T-cell (primary cell): ENCODE measurements at places on chromosomes 11 and 22.

DNA sequence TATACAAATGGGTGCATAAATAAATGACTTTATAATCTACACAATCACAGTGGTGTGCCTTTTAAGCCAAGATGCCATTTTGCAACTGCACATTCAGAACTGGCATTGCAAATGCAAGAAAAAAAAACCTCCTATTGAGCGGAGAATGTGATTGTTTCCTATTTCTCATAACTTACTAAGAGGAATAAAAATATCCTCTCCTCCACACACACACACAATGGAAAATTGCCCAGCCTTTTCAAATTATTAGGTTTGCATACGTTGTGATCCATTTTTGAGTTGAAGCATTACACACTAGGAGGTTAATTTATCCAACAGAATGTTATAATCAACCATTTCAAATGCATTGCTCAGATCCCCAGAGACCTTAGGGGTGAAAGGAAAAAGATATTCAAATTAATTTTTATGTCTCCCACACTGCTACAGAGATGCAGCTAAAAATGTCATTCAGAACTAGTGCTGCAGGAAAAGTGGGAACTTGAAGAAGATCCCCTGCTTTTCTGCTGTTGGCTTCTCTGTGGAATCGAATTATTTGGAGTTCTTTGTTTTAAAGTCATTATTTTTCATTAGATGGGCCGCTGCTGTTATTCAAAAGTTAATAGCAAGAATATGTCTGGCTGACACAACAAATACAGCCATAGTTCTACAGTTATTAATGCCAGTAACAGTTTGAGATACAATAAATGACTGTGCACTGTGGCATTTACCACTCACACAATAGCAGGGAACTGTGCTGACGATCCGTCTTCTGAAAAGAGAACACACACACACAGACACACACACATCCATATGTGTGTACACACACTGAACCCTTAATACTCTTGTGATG, 299.9 kb upstream of the ANO5 start:
- DNase-seq, result no peak

- DNase-seq, result no peak
Observed at GRCh38 chr22:37442537-37442936, 15.3 kb upstream of the ELFN2 start.

- DNase-seq, result no peak
Observed at GRCh38 chr11:18650859-18651557, 16.9 kb upstream of the SPTY2D1 start.

DNA sequence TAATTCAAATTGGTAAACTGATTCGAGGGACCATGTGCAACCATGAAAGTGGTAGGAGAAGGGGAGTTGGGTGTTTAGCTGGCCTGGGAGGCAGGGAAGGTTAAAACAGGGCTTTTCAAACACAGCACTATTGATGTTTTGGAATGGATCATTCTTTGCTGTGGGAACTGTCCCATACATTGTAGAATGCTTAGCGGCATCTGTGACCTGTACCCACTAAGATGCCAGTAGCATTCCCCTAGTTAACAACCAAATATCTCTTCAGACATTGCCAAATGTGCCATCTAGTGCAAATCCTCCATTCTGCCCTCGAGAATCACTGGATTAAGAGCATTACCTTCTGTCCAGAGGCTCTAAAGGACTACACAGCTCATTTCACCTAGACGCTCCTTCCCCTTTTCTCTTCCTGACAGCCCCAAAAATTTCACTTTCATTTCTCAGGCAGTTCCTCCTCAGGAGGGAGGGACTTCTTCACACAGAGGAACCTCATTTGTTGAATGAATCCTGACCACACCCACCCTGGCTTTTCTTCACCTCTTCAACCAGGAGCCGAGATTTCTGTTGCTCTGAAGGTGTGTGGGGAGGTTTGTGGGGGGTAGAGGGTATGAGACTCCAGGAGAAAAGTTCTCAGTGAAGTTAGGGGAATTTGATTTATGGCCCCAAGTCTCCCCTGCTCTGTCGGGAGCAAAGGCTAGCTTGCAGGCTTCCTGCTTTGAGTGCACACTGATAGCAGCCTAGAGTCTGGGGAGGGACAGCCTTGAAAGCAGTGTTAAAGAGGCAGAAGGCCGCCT, at the start of gene TRIM34:
Gene TRIM34 (plus strand): TSS at position 513 of the 791 bp plus-strand sequence. CDS start 7,331 bp downstream, outside the sequence.
- DNase-seq, result peak; percentile 41

DNA sequence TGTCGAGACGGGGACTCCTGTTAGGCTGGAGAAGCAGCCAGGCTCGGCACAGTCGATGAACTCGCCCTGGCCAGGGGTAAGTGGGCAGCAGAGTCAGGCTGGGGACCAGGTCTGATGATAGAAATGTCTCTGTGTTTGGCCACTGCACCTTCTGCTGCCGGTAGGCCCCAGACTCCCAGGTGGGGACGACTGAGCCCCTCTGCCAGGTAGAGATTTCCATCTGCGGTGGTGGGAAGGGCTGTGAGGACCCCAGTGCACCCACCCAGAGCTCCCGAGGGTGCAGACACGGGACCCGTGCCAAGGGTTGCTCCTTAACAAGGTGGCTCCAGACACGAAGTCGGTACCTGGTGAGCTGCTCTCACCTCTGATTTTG, 862.5 kb downstream of the TBC1D22A start:
- DNase-seq, result no peak
